ENCODE measurements at places on chromosomes 3 and 15.

DNA sequence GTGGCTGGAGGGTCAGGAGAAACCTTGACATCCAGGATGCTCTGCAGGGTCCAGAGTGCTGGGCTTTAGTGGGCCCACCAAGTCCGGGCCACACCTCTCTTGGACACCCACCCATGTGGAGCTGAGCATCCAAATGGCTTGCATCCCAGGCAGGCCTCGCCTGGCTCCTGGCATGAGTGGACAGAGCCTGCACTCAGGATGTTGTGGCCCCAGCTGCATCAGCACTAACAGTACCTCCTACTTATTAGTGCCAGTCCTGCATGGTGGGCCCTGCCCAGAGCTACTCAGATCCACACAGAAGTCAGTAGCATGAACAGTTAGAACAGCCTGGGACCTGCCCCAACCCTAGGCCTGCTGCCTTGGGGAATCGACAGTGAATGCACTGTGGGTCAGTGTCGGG is 42.2 kb upstream of the MRPS22 start:
- no peak for DNase-seq

DNA sequence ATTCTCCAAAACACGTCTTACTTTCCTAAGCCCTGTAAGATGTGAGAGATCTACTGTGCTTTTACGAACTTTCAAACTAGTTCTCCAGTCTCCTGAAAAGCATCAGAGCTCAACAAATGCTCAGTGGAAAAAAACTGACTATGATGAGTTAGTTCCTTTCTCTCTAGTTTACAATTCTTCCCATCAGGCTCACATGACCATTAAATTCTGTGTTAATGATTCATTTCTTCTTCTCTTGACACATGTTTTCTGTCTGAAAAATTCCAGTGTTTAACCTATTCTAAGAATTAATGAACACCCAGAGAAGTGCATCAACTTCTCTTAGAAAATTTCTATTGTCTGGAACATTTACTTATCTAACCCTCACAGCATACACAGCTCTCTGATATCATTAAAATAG is 844.3 kb downstream of the SI start:
- DNase-seq, result no peak

DNA sequence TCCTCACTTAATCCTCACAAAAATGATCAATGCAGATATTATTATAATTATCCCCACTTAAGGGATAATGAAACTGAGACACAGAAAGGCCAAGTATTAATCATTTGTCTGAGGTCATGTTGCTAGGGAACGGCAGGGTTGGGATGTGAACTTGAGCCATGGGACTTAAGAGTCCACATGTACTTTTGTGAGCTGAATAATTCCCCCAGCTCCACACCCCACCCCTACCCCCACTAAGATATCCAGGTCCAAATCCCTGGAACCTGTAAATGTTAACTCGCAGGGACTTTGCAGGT is 290.5 kb upstream of the GADL1 start:
- peak; percentile 69 for DNase-seq

DNA sequence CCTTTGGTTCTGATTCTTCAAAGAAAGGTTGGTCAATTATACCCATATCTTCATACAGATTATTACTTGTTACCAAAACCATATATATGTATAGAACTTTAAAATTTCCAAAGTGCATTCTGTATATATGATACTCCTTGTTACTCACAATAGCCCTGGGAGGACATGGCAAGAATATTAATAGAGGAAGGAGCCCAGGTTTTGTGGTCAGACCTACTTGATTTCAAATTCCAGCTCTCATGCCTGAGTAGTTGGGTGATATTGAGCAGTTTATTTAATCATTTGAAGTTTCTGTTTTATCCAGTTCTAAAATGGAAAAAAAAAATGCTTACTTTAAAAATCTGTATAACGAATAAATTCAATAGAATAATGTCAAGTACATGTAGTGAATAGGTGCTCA is 2.5 kb downstream of the IL1RAP start:
- no peak for DNase-seq

DNA sequence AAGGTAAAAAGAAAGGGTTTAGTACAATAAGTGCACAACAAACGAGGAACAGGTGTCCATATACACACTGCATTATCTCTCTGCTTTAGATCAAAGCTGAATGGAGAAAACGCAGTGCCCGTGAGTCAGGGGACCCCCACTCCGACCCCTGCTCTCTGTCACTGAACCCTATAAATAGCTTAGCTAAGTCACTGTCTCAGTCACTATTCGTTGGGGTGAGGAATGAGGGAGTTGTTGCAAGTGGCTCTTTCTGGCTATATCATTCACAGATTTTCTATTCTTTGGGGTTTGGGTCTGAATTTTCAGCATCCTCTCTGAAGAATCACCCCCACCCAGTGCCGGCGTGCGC is 458 bp upstream of the STAC start:
- DNase-seq, result no peak

- DNase-seq, result no peak
Measured at GRCh38 chr15:40942337-40942854, 10.9 kb upstream of the CHAC1 start.

- DNase-seq, result no peak
Measured at GRCh38 chr3:193815246-193816027, 222.4 kb downstream of the OPA1 start.

GRCh38 chr15:56759450-56759845 is 26.1 kb upstream of the ZNF280D start:
- peak; percentile 49 for DNase-seq
